ENCODE measurements at places on chromosomes 11 and 22.

DNA sequence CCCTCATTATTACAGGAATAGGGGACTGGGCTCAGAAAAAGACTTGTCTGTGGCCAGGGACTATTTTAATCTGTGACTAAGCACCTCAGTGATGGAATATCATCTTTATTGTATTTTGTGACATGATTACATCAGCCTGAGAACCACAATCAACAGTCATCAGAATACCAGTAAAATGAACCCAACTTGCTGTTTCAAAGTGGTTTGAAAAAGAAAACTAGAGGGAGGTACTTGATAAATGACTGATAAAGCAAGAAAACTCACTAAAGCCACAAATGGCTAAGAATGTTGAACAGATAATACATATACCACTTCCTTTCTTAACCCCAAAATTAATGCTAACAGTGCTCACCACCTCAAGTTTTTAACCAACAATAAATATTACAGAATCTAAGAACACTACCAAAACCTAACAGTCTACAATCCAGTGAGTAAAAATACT lies 155.7 kb downstream of the ATG16L2 start:
- peak; percentile 70 for DNase-seq

DNA sequence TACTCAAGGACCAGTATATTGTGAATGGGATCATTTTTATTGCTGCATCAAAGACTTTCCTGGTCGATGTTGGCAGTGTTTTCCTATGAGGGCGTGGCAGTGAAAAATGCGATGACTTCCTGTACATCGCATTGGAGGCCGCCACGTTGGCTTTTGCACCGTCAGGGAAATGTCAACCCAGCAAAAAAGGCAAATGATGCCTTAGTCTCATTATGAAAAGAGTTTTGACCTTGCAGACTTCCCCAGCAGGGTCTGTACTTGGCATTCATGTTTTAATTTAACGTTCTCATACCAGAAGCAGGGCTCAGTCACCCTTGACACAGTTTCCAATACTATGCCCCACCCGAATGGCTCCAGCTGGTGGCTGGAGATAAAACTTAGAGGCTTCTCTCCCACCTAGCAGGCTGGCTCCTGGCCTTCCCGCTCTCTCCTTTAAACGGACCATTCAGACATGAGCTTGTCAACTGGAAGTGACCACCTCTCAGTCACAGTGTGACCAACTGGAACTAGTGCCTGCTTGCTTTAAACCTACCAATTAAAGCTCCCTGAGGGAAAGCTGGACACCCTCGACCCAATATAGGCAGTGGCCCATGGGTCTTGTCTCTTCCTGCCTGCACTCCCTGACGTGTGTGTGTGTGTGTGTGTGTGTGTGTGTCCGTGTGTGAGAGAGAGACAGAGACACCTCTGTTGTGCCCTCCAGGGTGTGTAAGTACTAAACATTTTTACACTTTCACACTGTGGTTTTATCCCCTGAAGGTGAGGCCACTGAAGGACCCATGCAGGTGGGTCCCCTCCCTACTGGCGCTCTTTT lies 8.7 kb upstream of the GDPD5 start:
- peak; percentile 67 for DNase-seq

GRCh38 chr11:130737866-130738431 lies 178.3 kb downstream of the SNX19 start:
- peak; percentile 72 for DNase-seq

DNA sequence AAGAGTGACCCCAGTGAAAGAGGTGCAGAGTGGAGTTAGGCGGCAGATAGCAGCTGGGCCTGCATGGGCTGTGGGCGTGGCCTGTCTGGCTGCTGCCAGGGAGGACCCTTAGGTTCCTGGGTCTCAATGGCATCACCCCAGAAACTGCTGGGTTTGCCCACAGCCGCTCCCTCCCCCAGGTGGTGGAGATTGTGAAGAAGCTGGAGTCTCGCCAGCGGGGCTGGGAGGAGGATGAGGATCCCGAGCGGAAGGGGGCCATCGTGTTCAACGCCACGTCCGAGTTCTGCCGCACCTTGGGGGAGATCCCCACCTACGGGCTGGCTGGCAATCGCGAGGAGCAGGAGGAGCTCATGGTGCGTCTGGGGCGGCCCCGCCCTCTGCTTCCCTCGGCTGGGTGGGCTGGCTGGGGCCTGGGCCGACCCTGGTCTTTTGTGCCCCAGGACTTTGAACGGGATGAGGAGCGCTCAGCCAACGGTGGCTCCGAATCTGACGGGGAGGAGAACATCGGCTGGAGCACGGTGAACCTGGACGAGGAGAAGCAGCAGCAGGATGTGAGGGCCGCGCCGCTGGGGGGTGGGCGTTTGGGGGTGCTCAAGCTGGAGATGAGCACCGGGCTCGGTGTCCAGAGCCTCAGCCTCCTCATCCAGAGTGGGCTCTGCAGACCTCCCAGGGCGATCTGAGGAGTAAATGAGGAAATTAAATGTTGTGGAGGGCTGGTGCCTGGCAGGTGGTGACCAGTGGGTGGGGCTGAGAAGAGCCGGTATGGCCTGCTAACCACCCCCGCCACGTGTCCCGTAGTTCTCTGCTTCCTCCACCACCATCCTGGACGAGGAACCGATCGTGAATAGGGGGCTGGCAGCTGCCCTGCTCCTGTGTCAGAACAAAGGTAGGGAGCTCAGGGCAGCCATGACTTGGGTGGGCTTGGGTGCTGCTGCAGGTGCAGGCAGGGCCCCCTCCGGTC lies 15.0 kb downstream of the SART1 start:
- no peak for DNase-seq

DNA sequence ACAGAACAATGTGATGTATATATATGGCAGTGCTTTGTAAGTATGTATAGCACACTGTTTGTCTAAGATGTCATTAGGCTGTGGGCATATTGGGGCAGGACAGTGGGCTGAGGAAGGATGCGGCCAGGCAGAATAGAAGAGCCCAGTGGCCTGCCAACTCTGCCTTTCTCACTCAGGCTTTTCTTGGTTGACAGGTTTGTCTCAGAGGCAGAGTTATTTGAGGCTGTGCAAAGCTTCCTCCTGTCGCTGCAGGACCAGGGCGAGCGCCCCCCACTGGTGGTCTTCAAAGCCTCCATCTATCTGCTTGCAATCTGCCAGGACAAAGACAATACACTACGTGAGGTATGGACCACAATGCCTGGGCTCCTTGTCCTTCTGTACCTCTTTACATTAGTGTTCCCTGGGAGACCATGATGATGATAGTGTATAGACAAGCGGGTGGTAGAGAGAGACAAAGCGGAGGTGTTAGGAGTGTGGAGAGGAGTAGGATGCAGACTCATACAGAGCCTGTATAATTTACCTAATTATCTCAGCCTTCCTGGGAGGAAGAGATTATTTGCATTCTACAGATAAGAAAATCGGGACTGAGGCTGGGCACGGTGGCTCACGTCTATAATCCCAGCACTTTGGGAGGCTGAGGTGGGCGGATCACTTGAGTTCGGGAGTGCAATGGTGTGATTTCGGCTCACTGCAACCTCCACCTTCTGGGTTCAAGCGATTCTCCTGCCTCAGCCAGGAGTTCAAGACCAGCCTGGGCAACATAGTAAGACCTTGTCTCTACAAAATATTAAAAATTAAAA lies 37.3 kb upstream of the CCDC134 start:
- DNase-seq: peak; percentile 5

- DNase-seq: no peak
These were observed 24.8 kb downstream of the PTPRJ start for GRCh38 chr11:48005136-48005535.

GRCh38 chr11:125275905-125276618 lies 111.5 kb downstream of the PKNOX2 start:
- DNase-seq: no peak

DNA sequence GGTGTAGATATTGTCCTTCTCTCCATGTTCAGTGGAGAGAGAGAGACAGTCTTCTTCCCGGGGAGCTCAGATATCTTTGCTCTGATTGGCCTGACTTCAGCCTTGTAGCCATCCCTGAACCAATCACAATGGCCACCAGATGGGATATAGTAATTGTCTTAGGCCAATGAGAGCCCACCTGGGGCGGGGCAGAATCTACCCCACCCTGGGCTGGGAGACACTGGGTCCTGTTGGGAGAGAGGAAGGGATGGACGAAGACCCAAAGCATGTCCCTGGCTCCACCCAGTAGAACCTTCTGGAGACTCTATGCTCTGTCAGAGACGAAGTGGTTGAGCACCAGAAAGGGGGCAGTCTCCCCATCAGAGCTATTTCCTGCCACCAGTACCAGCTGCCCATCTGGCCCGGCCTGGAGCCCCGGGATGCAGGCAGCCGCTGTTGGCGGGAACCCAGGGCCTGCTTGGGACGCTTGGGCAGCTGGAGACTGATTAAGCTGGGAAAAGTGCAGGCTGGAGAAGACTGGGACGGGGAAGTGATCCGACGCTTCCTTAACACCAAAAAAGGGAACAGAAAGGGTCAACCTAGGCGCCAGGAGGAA lies 31.6 kb upstream of the CBX7 start:
- peak; percentile 3 for DNase-seq

DNA sequence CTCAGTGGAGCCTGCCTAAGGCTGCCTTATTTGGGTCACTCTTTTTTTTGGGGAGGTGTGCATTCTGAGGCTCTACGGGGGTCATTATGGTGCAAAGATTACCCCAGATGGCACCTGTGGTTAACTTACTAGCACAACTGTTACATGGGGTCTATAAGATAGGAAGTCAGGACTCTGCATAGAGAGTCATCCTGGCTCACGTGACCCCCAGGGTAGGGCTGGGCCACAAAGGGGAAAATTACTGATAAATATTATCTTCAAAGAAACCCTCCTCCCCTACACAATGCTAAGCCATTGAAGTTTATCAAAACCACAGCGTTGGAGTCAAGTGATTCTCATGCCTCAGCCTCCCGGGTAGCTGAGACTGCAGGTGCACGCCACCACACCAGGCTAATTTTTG lies 397.1 kb downstream of the MN1 start:
- no peak for DNase-seq

- peak; percentile 3 for DNase-seq
These were observed 58.4 kb upstream of the RCN1 start for GRCh38 chr11:32032478-32032877.

- DNase-seq: no peak
These were observed 585.3 kb downstream of the INSC start for GRCh38 chr11:15699978-15700377.

- DNase-seq: peak; percentile 78
These were observed at the start of gene PRSS23 for GRCh38 chr11:86800076-86800959. Gene PRSS23 (plus strand): TSS chr11:86800542. CDS start chr11:86807644, 7,102 bp downstream.

DNA sequence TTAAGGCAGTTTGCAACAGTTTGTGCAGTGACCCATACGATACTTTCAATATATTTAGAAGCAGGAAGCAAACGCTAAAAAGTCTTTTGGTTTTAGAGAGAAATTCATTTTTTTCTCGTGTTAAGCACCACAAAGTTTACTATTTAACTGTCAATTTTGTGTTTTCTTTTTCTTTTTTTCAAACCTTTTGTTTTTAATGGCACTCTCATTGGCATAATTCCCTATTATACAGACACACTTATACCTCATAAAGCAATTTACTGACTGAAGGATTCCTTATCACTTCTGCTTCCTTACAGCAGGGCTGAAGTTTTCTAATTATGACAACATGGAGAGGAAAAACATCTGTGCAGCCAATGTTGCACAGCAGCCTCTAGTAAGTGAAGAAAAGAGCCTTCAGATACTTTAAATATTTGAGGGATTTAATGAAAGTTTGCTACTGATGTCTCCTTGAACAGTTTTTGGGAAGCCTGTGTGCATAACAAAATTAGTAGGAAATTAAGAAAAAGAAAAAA lies 2191.2 kb downstream of the LRRC4C start:
- no peak for DNase-seq

GRCh38 chr11:76318744-76319384 lies 62.1 kb downstream of the THAP12 start:
- DNase-seq: peak; percentile 89

DNA sequence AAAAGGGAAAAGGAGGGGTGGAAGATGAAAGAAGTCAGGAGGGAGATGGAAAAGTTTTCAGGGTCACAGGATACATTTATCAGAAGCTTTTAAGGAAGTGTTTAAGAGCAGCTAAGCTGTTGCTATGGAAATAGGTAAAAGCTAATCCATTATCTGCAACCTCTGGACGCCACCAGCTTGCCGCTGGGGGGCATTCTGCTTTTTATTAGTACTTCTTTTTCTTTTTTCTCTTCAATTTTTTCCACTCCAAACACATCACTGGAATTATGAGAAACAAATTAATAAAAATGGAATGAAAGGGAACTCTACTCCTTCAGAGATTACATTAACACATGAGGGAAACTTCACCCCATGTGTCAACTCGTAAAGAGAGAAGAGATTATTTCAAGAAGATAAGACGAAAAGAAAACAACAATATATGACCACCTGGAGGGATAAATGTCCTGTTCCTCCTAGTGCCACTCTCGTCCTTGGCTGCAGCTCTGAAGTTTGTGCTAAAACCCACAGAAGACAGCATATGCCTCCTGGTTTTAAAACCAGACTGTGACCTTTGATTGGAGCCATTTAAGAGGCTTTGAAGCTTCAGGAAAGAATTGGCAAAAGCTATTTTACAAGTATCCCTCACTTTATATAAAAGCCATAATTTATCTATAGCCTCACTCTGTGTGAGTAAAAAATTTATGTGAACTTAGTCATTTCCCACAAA lies 972.8 kb downstream of the OPCML start:
- DNase-seq: no peak

GRCh38 chr11:74322667-74323066 lies 11.2 kb upstream of the P4HA3 start:
- no peak for DNase-seq

DNA sequence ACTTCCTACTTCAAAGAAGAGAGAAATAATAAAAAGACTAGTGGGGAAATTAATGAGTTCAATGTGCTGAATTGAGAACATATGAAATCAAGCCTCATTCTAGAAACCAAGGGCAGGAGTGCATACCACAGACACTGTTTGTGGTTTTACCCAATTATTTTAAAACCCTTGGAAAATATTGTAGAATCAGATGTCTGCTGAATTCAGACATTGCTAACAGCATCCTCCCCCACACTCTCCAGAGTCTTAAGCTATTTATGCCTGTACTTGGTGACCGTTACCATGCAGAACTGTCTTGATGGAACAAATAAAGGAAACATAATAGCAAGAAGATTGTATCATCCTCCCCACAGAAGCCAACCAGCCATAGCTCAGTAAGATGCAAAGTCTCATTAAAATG lies 850.1 kb downstream of the NTM start:
- no peak for DNase-seq

GRCh38 chr11:67118181-67118766 lies 789 bp upstream of the KDM2A start:
- no peak for DNase-seq

DNA sequence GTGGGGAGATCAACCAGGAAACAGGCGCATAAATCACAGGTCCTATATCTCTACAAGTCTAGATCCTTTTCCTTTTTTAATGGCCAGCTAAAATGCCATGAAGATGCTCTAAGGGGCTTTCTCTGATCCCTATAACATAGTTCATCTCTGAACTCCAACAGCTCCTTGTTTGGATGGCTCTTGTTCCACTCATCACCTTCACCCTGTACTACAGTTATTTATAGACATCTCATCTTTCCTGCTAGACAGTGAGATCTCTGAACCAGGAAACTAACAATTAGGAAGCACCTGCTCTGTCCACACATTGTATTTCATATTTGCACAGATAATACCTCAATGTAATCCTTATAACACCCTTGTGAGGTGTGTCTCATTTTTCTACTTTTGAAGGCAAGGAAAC lies 31.6 kb downstream of the KCNA4 start:
- no peak for DNase-seq

GRCh38 chr22:20963201-20964052 lies 3.6 kb upstream of the AIFM3 start:
- no peak for DNase-seq

Data from PC-3 (cell line).